Breast epithelium (tissue), 4 donors: ENCODE measurements at places on chromosomes 5 and 9. TPM values are rescaled to one million over a fixed set of nuclear protein-coding genes. Genes with fewer than 3 reads are reported as not detected.

GRCh38 chr5:156584871-156585270 lies 257.9 kb downstream of the SGCD start:
- H3K4me1 ChIP-seq: no peaks in the 10 kb centered on the region
- no peak overlapping the region for H3K27ac ChIP-seq
- no peak overlapping the region for H3K4me3 ChIP-seq
- no peak for DNase-seq
- H3K36me3 ChIP-seq: no peaks in the 10 kb centered on the region
- no peaks in the 10 kb centered on the region for H3K27me3 ChIP-seq

DNA sequence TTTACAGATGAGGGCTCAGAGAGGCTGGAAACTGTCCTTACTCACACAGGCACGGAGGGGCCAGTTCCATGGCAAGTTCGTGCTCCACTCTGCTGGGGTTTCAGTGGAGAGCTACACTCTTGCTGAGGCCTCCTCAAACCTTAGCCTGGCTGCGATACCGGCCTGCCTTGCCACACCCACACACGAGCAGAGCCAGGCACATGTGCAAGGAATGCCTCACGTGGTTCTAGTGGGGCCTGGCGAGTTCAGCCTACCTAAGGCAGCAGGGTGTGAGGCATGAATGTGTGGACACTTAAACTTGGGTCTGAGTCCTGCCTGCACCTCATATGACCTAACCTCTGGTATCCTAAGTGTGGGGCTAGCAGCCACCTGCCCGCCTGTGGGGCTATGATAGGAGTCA lies 21.5 kb upstream of the PRDM12 start:
- H3K27ac ChIP-seq: no peak overlapping the region
- no peak for DNase-seq
- H3K4me3 ChIP-seq: no peak overlapping the region
- no peaks in the 10 kb centered on the region for H3K36me3 ChIP-seq
- no peaks in the 10 kb centered on the region for H3K27me3 ChIP-seq

DNA sequence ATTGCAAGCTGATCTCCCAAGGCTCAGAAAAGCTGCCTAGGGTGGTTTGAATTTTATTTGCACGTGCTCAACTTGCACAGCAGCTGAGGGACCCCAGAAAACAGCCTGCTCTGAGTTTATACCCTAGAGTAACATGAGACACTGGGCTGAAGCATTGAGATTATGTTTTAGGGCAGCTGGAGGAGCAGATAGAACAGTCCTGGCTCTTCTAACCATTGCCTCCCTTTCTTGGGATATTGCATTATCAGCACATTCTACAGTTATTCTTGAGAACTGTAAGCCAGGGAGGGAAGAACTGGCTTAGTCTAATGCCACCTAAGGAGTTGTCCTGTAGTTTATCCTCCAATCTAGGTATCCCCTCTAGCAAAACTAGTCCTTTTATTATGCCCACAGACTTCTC lies 10.3 kb downstream of the SMC2 start:
- H3K4me3 ChIP-seq: no peak overlapping the region
- H3K4me1 ChIP-seq: no peaks in the 10 kb centered on the region
- no peak overlapping the region for H3K27ac ChIP-seq
- no peak for DNase-seq

DNA sequence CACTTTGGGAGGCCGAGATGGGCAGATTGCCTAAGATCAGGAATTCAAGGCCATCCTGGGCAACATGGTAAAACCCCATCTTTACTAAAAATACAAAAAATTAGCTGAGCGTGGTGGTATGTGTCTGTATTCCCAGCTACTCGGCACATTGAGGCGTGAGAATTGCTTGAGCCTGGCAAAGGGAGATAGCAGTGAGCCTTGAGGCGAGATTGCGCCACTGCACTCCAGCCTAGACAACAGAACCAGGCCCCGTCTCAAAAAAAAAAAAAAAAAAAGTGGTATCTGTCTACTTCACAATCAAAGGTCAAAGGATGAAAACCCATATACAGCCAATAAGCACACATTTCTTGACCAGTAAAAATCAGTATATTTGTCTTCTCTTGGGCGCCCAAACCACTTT lies 728.5 kb upstream of the ADAMTS16 start:
- H3K27ac ChIP-seq: no peak overlapping the region
- DNase-seq: no peak
- no peak overlapping the region for H3K4me3 ChIP-seq

Gene HAPLN1
- not detected for total RNA-seq

- H3K4me1 ChIP-seq: no peaks in the 10 kb centered on the region
- H3K4me3 ChIP-seq: no peak overlapping the region
- no peak for DNase-seq
Measured at GRCh38 chr5:93735378-93735777, 6.0 kb downstream of the POU5F2 start.

Gene AGXT2
- total RNA-seq: not detected

Gene OGN
- total RNA-seq: 14.1 TPM

DNA sequence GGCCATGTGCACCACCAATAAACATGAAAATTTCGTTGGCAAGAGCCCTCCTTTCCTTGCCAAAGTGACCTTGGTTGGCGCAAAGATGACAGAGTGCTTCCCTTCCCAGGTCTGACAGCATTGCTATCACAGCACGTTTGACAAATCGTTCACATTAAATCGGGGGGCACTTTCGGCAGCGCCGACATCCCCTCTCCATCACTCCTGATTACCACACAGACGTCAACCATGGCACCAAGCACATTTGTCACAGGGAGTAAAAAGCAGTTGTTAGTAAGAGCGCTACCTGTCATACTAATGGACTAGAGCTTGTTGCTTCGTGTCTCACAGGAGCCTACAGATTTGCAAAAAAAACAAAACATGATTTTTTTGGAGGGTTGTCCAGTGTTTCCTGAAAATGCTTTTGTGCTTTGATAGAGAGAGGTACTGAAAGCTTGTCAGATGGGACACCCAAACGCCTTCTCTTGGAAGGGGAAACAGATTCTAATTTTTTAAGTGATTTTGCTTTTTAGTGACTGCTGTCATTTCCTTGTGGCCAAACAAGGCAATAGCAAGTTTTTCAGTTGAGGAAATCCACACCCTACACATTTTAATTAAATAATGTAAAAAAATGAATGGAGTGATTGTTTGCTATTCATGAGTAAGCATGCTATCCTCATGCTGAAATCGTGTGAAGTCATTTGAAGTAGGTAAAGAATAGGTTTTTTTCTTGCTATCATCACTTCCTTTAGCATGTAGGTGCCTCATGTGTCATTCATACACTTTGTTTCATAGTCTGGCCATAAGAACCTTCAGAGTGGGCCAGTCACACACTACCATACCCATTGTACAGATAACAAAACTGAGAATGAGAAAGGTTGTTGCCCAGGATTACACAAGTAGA lies 682.8 kb upstream of the WWC1 start:
- no peaks in the 10 kb centered on the region for H3K4me1 ChIP-seq
- DNase-seq: no peak
- H3K27me3 ChIP-seq: no peaks in the 10 kb centered on the region
- no peak overlapping the region for H3K4me3 ChIP-seq
- H3K27ac ChIP-seq: no peak overlapping the region

Gene NR3C1
- total RNA-seq: 122 TPM

DNA sequence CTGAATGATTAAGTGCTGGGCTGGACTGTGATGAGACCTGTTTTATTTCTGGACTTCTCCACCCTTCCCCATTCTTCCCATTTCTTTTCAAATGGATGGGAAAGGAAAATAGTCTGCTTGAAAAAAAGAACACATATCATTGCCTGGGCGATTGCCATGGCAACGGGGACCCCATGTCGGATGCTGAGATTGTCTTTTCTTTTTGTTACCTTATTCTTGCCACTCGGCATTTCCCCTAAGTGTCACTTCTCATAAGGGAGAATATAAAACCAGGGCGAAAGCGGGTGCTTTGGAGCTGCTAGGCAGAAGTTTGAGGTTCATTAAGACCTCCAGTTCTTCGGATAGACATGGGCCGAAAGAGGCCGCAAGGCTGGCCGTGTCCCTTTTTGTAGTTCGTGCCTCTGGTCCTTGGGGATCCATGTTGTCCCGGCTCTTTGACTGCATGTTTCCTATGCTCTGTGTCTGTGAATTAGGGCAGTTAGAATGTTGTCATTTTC lies 763 bp downstream of the FGD3 start:
- H3K27ac ChIP-seq: no peak overlapping the region
- DNase-seq: peak; percentile 25
- H3K4me3 ChIP-seq: peak overlapping the region; percentile 77
- H3K4me1 ChIP-seq: no peaks in the 10 kb centered on the region
- no peaks in the 10 kb centered on the region for H3K27me3 ChIP-seq

- H3K27ac ChIP-seq: no peak overlapping the region
- no peaks in the 10 kb centered on the region for H3K4me1 ChIP-seq
- no peak for DNase-seq
- no peaks in the 10 kb centered on the region for H3K27me3 ChIP-seq
- H3K4me3 ChIP-seq: no peak overlapping the region
Measured at GRCh38 chr9:128049843-128050242, 17.3 kb downstream of the NAIF1 start.

- H3K36me3 ChIP-seq: no peaks in the 10 kb centered on the region
- H3K27ac ChIP-seq: peak overlapping the region; percentile 82
- no peaks in the 10 kb centered on the region for H3K27me3 ChIP-seq
- no peak overlapping the region for H3K4me3 ChIP-seq
Measured at GRCh38 chr5:149388498-149389190, 9.6 kb upstream of the IL17B start.

Gene SLC25A46
- 56.9 TPM for total RNA-seq

- H3K27ac ChIP-seq: no peak overlapping the region
- H3K36me3 ChIP-seq: no peaks in the 10 kb centered on the region
- no peak overlapping the region for H3K4me3 ChIP-seq
- no peak for DNase-seq
- no peaks in the 10 kb centered on the region for H3K4me1 ChIP-seq
Measured at GRCh38 chr5:56620903-56621677, 194.3 kb upstream of the MAP3K1 start.

Gene PAM
- 159 TPM for total RNA-seq

DNA sequence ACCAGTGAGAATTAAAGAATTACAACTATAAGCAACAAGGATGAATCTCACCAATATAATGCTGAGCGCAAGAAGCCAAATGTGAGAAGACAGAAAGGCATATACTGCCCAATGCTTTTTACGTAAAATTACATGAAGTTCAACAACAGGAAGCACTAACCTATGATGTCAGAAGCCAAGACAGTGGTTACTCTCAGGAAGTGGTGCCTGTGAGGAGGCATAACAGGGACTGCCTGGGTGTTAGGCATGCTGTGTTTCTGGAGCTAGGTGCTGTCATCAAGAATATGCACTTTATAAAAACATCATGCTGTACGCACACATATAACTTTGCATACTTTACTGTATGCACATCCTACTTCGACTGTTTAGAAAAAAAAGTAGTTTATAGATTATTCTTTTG lies 30.1 kb downstream of the FRMD3 start:
- H3K4me1 ChIP-seq: no peaks in the 10 kb centered on the region
- no peaks in the 10 kb centered on the region for H3K27me3 ChIP-seq
- no peak for DNase-seq
- no peaks in the 10 kb centered on the region for H3K36me3 ChIP-seq

DNA sequence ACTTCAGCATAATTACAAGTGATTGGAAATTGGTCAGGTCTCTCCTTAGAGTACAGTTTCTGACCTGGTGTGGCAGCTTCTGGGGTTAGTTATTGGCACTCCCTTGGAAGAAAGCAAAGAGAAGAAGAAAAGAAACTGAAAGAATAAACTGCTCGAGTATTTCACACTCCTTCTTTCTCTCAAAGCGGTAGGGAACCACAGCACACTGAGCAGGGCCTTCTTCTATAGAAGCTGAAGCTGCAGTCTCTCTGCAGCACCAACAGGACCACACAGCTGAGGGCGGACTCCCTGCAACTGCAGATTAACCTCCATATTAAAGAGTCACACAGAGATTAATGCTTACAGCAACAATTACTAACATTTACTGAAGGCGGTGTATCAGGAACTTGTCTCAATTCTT lies 152.0 kb downstream of the TRPM6 start:
- H3K4me3 ChIP-seq: no peak overlapping the region
- H3K36me3 ChIP-seq: no peaks in the 10 kb centered on the region
- DNase-seq: no peak
- no peak overlapping the region for H3K27ac ChIP-seq
- no peaks in the 10 kb centered on the region for H3K27me3 ChIP-seq

Gene INSYN2B
- 1.3 TPM for total RNA-seq

DNA sequence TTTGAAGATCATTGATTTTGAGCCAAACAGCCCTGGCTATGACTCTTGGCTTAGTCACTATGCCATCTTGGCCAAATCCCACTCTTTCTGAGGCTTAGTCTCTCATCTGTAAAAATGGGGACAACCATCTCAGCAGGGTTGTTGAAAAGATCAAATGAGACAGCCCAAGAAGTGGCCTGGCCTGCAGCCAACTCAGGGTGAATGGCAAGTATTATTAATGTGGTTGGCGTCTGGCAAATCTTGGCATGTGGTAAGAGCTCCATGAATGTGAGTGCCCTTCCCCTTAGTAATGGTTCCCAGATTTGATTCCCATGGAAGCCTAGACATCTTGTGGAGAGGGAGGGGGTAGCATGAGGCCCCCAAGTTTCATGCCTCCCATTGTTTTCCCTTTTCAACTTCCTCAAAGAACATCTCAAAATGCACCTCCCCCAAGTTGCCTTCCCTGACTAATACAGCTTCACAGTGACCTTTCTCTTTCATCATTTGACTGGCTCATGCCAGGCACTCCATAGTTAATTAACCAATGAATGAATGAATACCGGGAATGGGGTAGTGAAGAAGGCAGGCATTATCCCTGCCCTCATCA lies 11.8 kb upstream of the TGFBI start:
- no peaks in the 10 kb centered on the region for H3K27me3 ChIP-seq
- H3K4me3 ChIP-seq: no peak overlapping the region
- no peak overlapping the region for H3K27ac ChIP-seq
- H3K4me1 ChIP-seq: no peaks in the 10 kb centered on the region
- no peaks in the 10 kb centered on the region for H3K36me3 ChIP-seq
- DNase-seq: no peak

Gene ROPN1L
- total RNA-seq: 2.9 TPM

Gene CATSPER3
- total RNA-seq: not detected

DNA sequence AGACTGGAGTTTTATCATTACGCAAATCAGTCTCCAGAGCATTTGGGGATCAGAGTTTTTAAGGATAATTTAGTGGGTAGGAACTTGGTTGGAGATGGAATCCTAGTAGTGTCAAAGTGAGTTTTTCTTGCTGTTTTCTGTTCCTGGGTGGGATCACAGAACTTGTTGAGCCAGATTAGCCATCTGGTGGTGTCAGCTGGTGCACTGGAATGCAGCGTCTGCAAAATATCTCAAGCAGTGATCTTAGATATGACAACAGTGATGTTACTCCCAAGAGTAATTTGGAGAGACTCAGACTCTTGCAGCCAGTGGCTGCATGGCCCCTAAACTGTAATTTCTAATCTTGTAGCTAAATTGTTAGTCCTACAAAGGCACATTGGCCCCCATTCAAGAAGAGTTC lies 1257.8 kb downstream of the MAT2B start:
- no peaks in the 10 kb centered on the region for H3K36me3 ChIP-seq
- H3K4me3 ChIP-seq: no peak overlapping the region
- no peak overlapping the region for H3K27ac ChIP-seq
- H3K27me3 ChIP-seq: no peaks in the 10 kb centered on the region

DNA sequence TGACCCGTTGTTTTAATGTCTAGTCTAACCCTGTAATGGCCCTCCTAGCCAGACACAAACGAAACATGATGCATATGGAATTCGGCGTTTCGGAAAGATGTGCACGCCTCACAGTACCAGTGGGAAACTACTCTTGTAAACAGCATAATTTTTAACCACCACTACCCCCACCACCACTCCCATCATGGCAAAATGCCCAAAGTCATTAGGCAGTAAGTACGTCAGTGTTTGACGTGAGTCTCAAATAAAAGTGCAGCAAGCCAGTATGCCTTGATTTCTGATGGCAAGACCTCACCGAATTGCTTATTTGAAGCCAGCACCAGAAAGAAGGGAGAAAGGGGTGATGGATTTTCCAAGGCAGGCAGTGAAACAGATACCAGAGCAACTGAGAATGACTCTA lies 71.4 kb downstream of the ADRB2 start:
- no peak overlapping the region for H3K27ac ChIP-seq
- no peak for DNase-seq
- no peaks in the 10 kb centered on the region for H3K27me3 ChIP-seq
- no peak overlapping the region for H3K4me3 ChIP-seq
